ENCODE measurements at places on chromosomes 3 and 15. TPM values are rescaled to one million over a fixed set of nuclear protein-coding genes. Genes with fewer than 3 reads are reported as not detected.

The WDR93 gene
- not detected for total RNA-seq

DNA sequence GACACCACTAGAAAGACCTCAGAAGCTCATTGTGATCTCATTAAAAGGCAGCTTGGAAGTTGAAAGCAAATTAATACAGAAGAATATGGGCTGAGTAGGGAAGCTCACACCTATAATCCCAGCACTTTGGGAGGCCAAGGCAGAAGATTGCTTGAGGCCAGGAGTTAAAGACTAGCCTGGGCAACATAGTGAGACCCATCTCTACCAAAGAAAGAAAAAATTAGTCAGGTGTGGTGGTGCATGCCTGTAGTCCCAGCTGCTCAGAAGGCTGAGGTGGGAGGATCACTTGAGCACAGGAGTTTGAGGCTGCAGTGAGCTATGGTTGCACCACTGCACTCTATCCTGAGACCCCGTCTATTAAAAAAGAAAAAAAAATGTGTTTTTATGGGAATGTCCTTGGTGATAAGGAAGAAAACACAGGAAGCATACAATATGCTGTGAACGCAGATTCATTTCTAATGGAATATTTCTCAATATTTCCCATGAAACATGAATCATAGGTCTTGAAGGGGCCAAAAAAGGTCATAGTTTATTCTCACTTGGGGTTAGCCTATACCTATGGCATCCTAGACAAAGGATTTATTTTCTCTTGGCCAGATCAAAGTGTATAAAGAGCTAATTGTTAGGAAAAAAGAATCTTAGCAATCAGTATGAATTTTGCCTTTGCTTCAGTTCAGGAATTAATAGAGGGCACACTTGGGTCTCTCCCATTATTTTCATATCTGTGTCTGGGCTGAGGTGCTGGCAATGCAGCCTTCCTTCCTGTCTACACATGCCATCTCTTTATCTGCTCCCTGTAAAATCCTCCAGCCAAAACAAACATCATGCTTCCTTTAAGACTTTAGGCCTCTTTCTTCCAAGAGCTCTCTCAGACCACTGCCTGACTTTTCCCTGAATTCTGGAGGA lies 98.2 kb downstream of the FNDC3B start:
- H3K36me3 ChIP-seq, result no peaks in the 10 kb centered on the region
- H3K27me3 ChIP-seq, result no peaks in the 10 kb centered on the region
- no peak overlapping the region for H3K4me3 ChIP-seq
- no peak for DNase-seq
- H3K4me1 ChIP-seq, result peaks cover 55% of the 10 kb centered on the region

- H3K4me1 ChIP-seq, result peaks cover 18% of the 10 kb centered on the region
- DNase-seq, result no peak
- H3K27me3 ChIP-seq, result peaks cover 1% of the 10 kb centered on the region
- no peak overlapping the region for H3K27ac ChIP-seq
- H3K36me3 ChIP-seq, result peaks cover 2% of the 10 kb centered on the region
- H3K4me3 ChIP-seq, result no peak overlapping the region
Observed at GRCh38 chr3:160174621-160175020, 50.6 kb upstream of the C3orf80 start.

GRCh38 chr15:59997070-59997701 lies 6.9 kb upstream of the FOXB1 start:
- H3K36me3 ChIP-seq, result peaks cover 2% of the 10 kb centered on the region
- DNase-seq, result peak; percentile 82
- peaks cover 85% of the 10 kb centered on the region for H3K4me1 ChIP-seq
- peak overlapping the region; percentile 34 for H3K27ac ChIP-seq
- peak overlapping the region; percentile 81 for H3K4me3 ChIP-seq

GRCh38 chr3:17014709-17015108 lies 130.0 kb downstream of the PLCL2 start:
- peaks cover under 1% of the 10 kb centered on the region for H3K36me3 ChIP-seq
- H3K4me3 ChIP-seq, result no peak overlapping the region
- no peak overlapping the region for H3K27ac ChIP-seq
- DNase-seq, result no peak
- peaks cover 5% of the 10 kb centered on the region for H3K4me1 ChIP-seq

DNA sequence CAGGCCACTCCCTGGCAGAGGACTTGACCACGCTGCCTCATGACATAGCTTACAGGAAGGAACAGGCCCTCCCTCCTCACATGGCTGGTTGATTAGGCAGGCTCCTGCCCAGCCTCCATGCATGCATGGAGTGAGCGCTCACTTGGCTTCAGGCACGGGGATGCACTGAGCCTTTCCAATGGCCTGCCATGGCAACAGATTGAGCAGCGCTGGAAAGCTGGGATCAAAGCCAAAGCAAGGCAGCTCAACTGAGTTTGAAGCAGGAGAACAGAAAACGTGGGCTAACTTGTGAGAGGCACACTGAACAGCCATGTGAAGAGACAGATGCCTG lies 5.9 kb upstream of the GRAMD2A start:
- H3K27ac ChIP-seq, result peak overlapping the region; percentile 30
- H3K36me3 ChIP-seq, result peaks cover 55% of the 10 kb centered on the region
- no peak overlapping the region for H3K4me3 ChIP-seq
- peaks cover 41% of the 10 kb centered on the region for H3K4me1 ChIP-seq

- H3K4me3 ChIP-seq, result no peak overlapping the region
- no peaks in the 10 kb centered on the region for H3K36me3 ChIP-seq
- H3K27ac ChIP-seq, result no peak overlapping the region
- H3K4me1 ChIP-seq, result no peaks in the 10 kb centered on the region
Observed at GRCh38 chr3:49199239-49199899, 28.0 kb downstream of the KLHDC8B start.

DNA sequence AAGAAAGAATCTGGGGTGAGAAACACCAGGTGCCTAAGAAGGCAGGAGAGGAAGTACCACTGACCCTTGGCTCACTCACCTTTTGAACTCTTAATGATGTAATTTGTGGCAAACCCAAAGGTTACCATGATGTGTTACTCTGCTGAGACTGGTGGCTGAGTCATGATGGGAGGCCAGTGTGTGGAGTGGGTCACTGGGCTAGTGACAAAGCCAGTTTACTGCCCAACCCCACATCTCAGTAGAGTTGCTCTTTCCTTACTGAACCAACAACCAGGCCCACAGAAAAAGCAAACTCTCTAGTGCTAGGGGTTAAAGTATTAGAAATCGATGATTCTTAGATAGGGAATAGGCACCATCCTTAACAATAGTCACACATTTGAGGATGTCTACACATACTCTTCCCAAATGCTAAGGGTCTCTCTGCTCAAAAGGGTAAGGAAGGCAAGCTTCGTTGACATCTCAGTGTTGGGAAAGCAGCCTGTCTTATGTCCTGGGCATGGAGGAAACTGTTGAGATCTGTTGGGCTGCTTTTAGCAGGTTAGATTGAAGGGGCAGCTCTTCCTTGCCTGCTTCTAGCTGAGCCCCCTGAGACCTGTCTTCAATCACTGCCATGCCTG lies 3.1 kb downstream of the RBP2 start:
- no peak for DNase-seq
- H3K4me3 ChIP-seq, result no peak overlapping the region

GRCh38 chr3:52493232-52494017 lies 1.7 kb upstream of the STAB1 start:
- no peaks in the 10 kb centered on the region for H3K36me3 ChIP-seq
- H3K27ac ChIP-seq, result no peak overlapping the region
- H3K27me3 ChIP-seq, result no peaks in the 10 kb centered on the region

- H3K36me3 ChIP-seq, result no peaks in the 10 kb centered on the region
- H3K27me3 ChIP-seq, result peaks cover 30% of the 10 kb centered on the region
- peaks cover 6% of the 10 kb centered on the region for H3K4me1 ChIP-seq
- peak within 1 kb of the TSS; percentile 39 for H3K4me3 ChIP-seq
- H3K27ac ChIP-seq, result no peak within 1 kb of the TSS
- DNase-seq, result no peak
Observed at GRCh38 chr15:53978253-53978906, at the start of gene UNC13C. Gene UNC13C, plus strand, starts transcription at chr15:53978441. Its CDS starts 34,463 bp downstream, at chr15:54012904.

Data from activated T-cell treated with anti-CD3 and anti-CD28 coated beads, Interleukin-2, amount 50 U/mL, for 72 hours (primary cell).